ENCODE measurements at places on chromosomes 4 and X.
A peak's percentile ranks its signal among the peaks of the same experiment; 100 is the strongest.

GRCh38 chr4:116126794-116127193 lies 958.6 kb downstream of the TRAM1L1 start:
- peak; percentile 1 for DNase-seq

- peak; percentile 91 for DNase-seq
Observed at GRCh38 chr4:20273793-20274192, 22.1 kb downstream of the SLIT2 start.

GRCh38 chrX:39888730-39889129 lies 209.0 kb downstream of the BCOR start:
- DNase-seq = no peak

DNA sequence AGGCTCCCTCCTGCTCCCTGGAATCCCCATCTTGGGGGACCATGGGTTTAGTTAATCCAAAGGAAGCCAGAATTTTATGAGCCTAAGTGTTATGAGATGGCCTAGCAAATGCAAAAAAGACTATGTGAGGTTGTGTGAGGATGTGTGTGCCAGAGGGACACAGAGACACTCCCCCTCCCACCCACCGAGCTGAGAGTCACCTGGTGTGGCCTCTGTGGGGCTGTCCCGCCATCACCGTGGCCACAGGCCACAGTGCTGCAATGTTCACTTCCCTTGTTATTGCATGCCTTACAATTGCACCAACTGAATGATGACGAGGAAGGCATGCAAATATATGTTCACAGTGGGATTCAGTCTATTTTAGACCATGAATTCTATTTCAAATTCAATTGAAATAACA lies 601 bp upstream of the FGFBP2 start:
- DNase-seq = no peak

DNA sequence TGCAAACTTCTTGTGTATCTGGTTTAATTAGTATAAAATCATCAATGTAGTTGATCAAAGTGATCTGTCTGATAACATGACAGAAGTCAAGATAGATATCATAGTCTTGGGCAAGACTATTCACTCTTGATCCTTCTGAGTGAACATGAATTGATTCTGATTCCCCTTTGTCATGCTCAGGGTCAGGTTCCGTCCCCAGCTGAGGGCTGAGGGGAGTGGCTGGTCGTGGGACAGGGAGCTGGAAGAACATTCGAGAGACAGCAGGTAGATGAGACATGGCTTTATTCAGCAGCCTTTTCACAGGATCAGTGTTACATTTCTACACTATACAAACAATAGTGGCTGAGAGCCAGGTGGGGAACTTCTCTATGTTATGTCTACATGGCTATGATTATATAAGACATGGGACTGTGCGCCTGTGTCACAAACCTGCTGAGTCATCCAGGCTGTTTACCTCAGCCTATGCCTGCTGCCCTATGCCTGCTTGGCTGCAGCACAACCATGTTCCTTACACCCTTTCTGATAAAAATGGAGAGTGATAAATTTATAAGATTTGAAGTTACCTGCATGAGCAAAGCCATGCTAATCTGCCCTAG lies 586.9 kb upstream of the NR3C2 start:
- no peak for DNase-seq

- peak; percentile 57 for DNase-seq
Observed at GRCh38 chrX:49155243-49155899, 7.2 kb upstream of the MAGIX start.

GRCh38 chrX:54288277-54288676 lies 69.6 kb downstream of the WNK3 start:
- DNase-seq = peak; percentile 0

GRCh38 chr4:105637408-105638176 lies 70.9 kb downstream of the INTS12 start:
- peak; percentile 87 for DNase-seq

- DNase-seq = no peak
Observed at GRCh38 chrX:124475358-124475757, 129.0 kb downstream of the SH2D1A start.

DNA sequence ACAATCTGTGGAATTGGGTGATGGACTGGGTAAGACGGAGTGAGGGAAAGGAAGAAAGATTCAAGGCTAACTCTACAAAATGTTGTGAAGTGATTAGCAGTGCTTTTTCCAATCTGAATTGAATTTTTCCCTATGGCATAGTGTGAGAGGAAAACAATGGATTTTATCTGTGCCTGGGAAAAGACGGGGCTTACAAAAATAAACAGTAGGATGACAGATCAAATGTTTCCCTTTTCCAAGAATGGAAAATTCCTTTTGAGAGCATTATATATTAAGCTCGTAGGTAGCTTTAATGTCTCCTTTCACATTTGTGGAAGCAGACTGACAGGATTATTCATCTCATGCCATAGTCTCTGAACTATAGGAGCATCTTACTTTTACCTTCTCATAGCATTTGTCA lies 27.8 kb downstream of the ATP11C start:
- DNase-seq = no peak

DNA sequence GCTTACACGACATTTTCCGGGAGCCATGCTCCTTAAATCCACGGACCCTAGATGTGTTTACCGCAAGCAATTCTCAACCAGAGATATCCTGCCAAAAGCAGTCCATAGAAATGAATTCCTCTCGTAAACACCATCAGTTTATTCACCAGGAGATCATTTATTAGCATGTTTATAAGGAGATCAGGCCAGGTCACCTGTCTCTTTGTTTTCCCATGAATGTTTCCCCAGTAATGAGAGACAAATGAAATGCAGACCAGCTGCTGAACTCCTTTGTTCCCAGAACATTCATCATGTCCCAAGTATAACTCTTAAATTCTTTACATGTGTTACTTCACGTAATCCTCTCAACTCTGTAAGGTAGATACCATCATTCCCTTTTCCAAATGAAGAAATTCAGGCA lies 137.1 kb downstream of the DDX53 start:
- DNase-seq = no peak

DNA sequence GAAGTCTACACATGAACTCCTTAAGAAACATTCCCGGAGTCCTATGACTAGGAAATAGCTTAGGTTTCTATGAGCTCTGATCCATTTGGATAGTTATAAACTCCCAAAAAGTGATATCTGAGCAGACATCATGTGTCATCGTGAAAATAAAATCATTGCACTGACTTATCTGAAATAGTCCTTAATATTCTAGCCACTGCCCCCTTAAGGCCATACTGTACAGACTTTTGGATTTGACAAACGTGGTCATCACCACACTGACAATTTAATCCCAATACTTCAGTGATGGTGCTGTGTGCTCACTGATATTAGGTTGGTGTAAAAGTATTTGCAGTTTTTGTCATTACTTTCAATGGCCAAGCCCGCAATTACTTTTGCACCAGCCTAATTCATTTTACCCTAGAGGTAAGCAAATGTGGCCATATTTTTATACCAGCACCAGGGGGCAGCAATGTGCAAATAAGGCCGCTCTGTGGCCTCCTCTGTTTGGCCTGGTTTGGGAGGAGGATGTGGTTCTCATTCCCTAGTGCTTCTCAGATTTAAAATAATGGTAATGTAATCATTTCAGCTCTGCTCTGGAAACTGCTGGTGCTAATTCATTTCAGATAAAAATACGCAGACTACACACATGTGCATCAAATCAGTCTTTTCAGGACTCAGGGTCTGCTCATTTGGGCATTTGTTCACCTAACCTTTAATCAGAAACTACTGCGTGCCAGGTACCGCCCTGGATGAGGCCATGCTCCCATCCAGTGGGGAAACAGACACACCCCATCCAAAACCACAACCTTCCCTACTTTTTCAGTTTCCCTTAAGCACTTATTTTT lies 196.4 kb upstream of the C1QTNF7 start:
- DNase-seq = peak; percentile 62

DNA sequence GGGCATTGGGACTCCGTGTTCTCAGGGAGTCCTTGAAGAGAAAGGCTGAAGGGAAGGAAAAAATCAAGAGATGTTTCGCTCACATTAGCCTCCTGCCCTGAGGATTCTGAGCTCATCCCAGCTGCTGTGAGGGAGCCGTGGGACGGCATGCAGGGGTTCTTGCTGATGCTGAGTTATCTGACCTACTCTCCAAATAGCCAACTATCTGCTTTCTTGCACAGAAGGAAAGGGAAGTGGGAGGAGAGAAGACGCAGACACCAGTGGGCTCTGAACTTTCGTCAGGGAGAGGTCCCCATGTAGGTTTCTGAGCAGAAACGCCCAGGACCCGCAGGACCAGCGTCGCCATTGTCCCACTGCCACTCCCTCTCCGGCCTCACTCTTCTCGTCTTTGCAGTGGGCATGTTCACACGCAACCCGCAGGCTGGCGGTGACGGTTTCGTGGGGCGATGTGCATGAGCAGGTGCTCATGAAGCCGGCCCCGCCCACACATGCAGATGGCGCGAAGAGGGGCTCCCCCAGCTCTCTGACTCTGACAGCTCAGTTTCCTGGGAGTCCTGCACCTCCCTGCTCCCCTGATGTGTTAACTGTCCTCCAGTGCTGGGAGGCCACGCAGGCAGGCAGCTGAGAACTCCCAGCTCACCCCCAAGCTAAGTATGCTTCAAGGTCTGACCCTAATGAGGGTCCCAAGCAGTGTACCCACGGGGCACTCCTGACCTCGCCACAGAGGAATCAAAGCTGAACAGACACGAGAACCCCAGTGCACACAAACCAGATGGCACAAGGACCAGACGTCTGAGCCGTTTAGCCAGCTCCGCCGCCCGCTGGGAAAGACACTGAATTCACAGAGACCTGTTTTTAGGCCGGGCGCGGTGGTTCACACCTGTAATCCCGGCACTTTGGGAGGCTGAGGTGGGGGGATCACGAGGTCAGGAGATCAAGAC lies 13.6 kb upstream of the ABLIM2 start:
- no peak for DNase-seq

- DNase-seq = no peak
Observed at GRCh38 chrX:88735835-88736234, 11.2 kb upstream of the CPXCR1 start.

DNA sequence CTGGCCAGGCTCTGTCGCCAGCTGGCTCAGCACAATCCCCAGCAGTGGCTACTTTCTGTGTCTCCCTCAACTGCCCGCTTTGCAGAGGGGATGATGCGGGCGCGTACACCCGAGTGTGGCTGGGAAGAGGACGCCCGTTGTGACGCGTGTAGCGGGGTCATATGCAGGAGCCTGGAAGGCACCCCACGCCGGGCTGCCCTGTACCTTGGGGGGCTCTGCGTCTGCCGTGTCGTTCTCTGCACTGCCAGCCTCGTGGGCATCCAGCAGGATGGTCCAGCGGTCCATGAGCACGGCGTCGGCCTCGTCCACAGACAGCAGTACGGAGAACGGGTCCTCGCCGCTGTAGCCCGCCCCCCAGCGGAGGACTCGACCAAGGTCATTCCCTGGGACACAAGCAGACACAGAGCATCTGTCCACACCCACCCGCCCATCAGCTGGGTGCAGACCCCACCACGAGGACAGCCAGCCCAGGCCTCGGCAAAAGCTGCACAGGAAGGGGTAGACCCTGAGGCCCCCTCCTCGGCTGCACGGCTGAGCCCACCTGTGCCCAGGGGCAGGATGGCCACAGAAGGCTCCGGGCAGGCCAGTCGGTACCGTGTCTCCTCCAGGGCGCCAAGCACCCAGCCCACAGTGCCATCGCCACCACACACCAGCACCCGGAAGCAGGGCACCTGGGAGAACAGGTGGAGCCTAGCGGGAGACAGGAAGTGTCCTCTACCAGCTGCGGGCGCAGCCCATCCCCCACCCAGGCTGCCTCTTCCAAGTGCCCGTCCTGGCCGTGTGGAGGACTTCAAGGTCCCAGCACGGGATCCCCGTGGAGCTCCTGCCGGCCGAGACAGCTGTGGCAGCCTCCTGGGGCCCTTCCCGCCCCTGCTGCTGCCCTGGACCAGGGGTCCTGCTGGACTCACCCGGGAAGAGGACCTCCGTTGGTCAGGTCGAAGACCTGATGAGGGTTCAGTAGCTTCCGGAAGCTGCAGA lies 10.8 kb downstream of the DGKQ start:
- peak; percentile 78 for DNase-seq

DNA sequence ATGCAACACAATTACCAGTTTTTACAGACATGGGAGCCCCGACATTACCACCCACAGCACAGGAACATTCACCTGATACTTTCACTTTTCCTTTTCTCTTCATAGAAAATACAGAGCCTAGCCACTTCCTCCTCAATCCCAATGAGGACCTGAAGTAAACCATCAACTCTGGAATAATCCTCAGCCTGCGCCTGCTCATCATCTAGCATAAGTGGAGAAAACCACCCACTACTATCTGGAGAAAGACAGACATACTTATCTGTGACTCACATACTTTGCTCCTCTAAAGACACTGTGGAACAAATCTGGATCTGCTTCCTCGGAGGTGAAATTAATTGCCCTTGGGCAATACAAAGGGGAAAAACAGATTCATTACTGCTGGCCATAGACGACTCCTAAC lies 47.8 kb downstream of the ZCCHC13 start:
- no peak for DNase-seq

DNA sequence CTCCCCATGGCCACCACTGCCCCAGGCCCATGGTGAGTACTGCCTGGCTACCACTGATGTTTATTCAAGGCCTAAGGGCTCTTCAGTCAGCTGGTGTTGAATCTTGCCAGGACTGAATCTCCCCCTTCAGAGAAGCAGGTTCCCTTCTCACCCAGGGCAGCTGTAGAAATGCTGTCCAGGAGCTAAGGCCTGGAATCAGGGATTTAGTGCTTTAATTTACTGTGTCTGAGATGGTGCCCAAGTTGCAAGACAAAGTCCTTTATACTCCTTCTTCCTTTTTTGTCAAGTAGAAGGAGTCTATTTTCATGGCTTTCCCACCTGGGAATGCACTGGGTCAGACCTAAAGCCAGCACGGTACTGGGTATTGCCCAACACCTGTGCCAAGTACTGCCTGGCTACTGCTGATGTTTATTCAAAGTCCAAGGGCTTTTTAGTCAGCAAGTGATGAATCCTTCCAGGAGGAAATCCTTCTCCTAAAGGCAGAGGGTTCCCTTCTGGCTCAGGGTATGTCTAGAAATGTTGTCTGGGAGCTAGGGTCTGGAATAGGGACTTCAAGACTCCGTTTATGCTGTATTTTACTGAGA lies 117.6 kb upstream of the ATOH1 start:
- no peak for DNase-seq

- DNase-seq = peak; percentile 2
Observed at GRCh38 chr4:7254736-7255487, 62.6 kb downstream of the SORCS2 start.

- no peak for DNase-seq
Observed at GRCh38 chr4:185644408-185644807, 109.1 kb upstream of the PDLIM3 start.

Data from NCI-H69 (cell line).